CD8-positive, alpha-beta memory T cell (primary cell): ENCODE measurements at places on chromosomes 6 and 20. TPM values are rescaled to one million over a fixed set of nuclear protein-coding genes. Genes with fewer than 3 reads are reported as not detected.

Gene MAPK13
- 77.3 TPM for total RNA-seq

Gene ABHD16B
- not detected for total RNA-seq

Gene AKAP12
- 1.3 TPM for total RNA-seq

Gene ADGRB3
- total RNA-seq: not detected

Gene TFAP2C
- not detected for total RNA-seq

Gene MDFI
- total RNA-seq: not detected

Gene ZNF334
- 1.4 TPM for total RNA-seq

Gene ACTL10
- total RNA-seq: 4.6 TPM

Gene SCGN
- not detected for total RNA-seq

Gene UBE3D
- total RNA-seq: 8.1 TPM

Gene PPP1R3D
- total RNA-seq: 6.7 TPM

Gene CLPSL1
- total RNA-seq: not detected

Gene SLC32A1
- not detected for total RNA-seq

Gene PDE7B
- total RNA-seq: 0.24 TPM

Gene GCM1
- total RNA-seq: not detected

Gene SRMS
- not detected for total RNA-seq

Gene CTCFL
- total RNA-seq: not detected

Gene EEF1A2
- not detected for total RNA-seq

Gene TTK
- total RNA-seq: 22.5 TPM

Gene ZC2HC1B
- total RNA-seq: not detected

Gene MLIP
- not detected for total RNA-seq

Gene KIAA0408
- total RNA-seq: 9.0 TPM

Gene RIPOR2
- 54.4 TPM for total RNA-seq

Gene NANP
- 6.2 TPM for total RNA-seq

Gene WDR27
- total RNA-seq: 24.5 TPM

Gene OGFR
- total RNA-seq: 47.9 TPM

Gene ZMYND8
- 25.8 TPM for total RNA-seq

Gene DEFB116
- total RNA-seq: not detected

Gene DEFB129
- not detected for total RNA-seq

Gene OPRM1
- not detected for total RNA-seq

Gene PRRT1
- 0.35 TPM for total RNA-seq

Gene ZNF831
- total RNA-seq: 6.4 TPM

Gene C6orf118
- total RNA-seq: not detected

Gene PRR18
- total RNA-seq: 0.09 TPM

Gene PRL
- total RNA-seq: not detected

Gene CST4
- not detected for total RNA-seq

Gene RNF144B
- total RNA-seq: 1.2 TPM

Gene PTPRT
- not detected for total RNA-seq

Gene GPX5
- total RNA-seq: not detected

Gene HSPA1L
- total RNA-seq: 3.5 TPM

Gene DEFB132
- total RNA-seq: not detected

Gene HLA-DPB1
- 20.8 TPM for total RNA-seq

Gene ZSWIM3
- total RNA-seq: 6.5 TPM

Gene NAA20
- 98.8 TPM for total RNA-seq

Gene FHL5
- total RNA-seq: not detected

Gene VPS52
- 58.5 TPM for total RNA-seq

Gene SLC22A1
- total RNA-seq: 0.49 TPM

Gene PNISR
- total RNA-seq: 105 TPM

Gene MAFB
- 1.7 TPM for total RNA-seq

Gene RGS17
- total RNA-seq: 0.02 TPM
